ENCODE measurements at places on chromosomes 16 and 17.

GRCh38 chr17:79749156-79749815 is 18.5 kb downstream of the ENPP7 start:
- no peak for DNase-seq

DNA sequence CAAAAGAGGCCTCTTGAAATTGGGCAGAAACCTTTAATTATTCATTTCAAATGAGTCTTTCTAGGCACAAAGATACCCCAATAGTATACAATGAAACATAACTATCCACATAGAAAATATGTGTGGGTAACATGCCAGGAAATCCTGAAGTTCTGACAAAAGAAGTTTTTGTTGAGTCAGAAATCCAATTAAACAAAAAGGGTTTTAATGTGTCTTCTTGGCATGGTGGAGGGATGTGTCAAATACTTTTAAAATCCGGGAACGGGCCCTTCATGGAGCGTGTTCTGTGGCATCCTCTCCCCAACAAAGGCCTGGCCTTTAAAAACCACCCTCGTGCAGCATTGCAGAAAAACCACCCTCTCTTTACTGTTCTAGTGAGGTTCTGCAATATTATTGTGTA is 14.2 kb downstream of the CDRT4 start:
- no peak for DNase-seq

- DNase-seq: no peak
Observed at GRCh38 chr17:72479113-72479512, 358.3 kb downstream of the SOX9 start.

DNA sequence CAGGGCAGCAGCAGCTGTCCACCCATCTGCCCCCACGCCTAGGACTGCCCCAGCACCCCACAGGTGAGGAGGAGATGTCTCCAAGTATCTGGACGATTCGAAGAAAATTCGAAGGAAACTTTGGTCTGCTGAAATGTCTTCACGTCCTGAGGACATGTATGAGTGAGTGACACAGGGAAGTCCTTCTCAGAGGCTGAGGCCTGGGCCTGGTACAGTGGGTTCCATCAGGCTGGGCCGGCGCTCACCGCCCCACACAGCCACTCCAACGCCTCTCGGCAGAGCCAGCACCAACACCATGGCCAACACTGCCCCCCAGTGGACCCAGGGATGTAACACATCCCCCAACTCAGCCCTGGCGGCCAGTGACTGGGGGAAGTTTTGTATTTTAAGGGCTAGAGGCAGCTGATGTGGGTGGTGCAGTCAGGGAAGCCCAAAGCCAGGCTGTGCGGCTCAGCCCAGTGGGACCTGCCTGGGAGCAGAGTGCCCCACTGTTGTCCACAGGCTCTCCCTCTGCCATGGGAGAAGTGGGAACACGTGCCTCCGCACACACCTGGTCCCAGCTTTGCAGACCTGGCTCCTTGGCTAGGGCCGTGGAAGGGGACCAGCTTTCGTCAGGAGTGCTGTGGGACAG is 55.8 kb upstream of the FASN start:
- peak; percentile 89 for DNase-seq

DNA sequence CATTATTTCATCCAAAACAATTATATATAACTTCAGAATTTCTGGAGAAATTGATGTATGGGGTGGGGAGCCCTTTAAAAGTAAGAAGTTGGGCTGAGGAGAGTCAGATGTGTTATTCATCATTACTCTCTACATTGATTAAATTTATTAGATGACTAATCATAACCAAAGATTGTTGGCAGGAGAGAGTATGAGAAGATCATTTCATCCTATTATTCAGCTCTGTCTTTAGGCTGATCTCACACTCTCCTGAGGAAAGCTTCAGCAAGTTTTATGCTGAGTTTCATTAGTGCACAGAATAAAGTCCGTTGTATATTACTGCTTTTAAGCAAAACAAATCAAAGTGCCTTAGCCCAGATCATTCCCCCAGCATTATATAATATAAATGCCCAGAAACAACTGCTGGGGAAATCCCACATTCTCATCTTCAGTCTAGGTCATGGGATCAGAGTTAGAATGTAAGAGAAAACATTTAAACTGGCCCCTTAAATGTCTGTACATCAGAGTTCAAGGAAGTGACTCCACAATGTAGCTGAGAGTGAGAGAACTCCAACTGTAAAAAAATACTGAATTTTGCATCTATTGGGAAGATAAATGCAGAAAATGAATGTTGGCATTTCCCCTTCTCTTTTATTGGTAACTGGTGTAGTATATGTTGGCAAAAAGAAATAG is 130.1 kb upstream of the HLF start:
- no peak for DNase-seq

DNA sequence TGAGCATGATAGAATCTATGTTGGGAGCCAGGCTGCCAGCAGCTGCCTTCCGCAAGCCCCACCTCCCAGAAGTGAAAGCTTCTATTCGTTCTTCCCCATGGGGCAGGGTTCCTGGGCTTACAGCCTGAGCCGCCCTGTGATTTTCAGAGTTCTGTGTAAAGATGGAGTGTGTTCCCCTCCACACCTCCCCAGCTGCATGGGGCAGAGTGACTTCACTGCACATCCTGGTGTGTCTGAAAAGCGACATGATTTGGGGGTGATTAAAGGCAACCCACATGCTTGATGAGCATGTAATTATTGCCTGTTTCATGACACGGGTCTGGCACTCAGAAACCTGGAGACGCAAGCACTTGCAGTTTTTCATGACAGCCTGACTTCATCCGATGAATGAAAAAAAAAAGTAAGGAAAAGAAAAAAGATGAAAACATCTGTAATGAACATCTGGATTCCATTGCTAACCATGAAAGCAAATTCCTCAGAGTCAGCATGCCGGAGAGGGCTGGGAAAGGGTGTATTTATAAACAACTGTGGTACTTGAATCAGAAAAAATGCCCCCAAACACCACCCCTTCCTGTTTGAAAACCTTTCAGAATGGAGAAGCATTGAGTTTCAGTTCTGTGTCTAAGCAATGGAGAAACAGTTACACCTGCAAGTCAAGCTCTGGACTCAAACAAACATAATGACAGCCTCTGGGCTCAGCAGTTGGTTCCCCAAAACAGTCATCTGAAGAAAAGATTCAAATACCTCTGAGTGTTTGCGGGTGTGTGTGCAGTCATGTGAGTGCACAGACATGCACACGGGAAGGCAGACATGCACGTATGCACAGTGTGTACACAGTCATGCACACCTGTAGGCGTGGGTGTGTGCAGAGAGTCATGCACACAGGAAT is 266.0 kb downstream of the ENGASE start:
- no peak for DNase-seq

- DNase-seq: no peak
Observed at GRCh38 chr17:55275894-55276804, 11.4 kb downstream of the HLF start.

GRCh38 chr17:66614469-66614868 is 220.4 kb upstream of the CACNG5 start:
- DNase-seq: no peak

DNA sequence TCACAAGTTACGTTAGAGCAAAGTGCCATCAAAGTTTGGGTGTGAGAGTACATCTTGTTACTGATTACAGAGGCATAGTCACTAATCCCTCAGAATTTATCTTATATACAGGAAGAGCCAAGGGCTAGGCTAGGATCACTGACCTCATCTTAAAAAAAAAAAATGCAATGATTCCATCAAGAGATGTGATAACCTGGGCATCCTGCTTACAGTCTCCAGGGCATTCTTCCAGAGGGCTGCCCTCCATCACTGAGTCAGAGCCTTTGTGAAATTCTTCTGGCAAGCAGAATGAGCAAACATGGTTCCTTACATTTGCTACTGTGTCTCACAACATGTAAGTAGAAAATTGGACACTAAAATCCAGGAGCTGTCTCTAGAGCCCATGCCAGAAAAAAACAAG is 410.6 kb downstream of the ZFHX3 start:
- no peak for DNase-seq

- no peak for DNase-seq
Observed at GRCh38 chr16:25679511-25679910, 12.2 kb upstream of the HS3ST4 start.

DNA sequence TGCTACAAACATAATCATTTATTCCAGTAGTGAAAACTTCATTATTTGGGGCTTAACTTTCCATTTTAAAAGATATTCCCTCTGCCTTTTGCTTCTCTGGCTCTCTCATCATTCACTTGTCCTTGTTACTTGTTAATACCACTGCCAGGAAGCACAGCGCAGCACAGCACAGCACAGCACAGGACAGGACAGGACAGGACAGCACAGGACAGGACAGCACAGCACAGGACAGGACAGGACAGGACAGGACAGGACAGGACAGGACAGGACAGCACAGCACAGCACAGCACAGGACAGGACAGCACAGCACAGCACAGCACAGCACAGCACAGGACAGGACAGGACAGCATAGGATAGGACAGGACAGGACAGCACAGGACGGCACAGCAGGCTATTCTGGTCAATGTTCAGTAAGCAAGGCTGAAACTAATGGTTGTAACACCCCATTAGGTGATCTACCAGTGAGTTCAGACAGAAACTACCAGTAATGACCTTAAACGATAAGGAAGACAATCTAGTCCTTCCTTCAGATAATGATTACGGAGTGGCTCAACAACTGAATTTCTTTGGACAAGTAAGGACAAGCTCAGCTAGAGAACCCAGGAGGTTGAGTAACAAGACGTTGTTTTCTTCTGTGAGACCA is 31.9 kb downstream of the COG1 start:
- DNase-seq: no peak

DNA sequence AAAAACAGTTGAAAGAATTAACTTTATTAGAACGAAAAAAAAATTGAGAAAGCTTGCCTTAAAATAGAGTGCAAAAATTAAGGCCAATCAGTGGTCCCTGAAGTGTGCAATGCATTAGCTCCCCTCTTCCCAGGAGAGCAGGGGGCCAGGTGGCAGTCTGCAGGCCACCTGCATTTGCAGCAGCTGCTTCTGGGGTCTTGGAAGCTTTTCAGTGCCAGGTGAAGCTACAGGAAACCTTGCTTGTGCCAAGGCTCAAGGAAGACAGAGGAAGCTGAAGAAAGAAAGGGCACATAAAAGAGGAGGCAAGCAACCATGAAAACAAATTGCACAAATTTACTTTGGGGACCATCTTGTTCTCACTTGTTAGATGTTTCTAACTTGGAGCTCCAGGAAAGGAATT is 50.5 kb upstream of the MTMR4 start:
- DNase-seq: no peak

DNA sequence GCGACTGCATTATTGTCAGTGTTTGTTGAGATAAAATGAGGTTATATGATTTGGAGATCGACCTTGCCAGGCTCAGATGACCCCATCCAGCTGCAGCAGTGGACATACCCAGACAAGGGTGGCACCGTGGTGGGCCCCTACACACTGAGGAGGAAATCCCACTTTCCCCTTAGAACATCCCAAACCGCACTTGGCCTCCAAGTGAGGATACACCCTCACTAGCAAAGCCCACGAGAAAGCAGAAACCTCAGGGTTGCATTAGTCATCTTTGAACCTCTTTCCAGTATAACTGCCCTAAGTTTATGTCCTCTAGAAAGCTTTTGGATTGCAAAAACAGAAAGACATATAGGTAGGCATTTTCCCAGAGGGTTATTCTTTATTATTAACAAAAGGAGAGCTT is 101.5 kb downstream of the CLEC16A start:
- no peak for DNase-seq

DNA sequence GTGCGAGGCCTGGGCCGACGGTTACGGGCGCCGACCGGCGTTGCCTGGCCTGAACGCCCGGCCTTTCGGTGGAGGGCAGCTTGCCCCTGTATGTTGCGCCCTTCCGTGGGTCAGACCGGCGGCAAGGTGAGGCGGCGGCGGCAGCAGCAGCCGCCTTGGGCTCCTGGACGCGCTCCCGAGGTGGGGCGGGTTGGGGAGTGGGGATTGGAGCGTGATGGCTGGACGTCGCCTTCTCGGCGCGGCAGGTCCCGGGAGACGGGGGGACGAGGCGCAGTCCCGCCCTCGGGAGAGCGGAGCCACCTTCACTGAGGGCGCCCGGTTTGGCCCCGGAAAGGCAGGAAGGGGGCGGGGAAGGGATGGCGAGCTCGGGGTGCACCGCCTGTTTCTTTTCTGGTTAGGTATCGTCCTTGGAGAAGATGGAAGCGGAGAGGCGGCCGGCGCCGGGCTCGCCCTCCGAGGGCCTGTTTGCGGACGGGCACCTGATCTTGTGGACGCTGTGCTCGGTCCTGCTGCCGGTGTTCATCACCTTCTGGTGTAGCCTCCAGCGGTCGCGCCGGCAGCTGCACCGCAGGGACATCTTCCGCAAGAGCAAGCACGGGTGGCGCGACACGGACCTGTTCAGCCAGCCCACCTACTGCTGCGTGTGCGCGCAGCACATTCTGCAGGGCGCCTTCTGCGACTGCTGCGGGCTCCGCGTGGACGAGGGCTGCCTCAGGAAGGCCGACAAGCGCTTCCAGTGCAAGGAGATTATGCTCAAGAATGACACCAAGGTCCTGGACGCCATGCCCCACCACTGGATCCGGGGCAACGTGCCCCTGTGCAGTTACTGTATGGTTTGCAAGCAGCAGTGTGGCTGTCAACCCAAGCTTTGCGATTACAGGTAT is 671 bp downstream of the DGKE start:
- peak; percentile 80 for DNase-seq

DNA sequence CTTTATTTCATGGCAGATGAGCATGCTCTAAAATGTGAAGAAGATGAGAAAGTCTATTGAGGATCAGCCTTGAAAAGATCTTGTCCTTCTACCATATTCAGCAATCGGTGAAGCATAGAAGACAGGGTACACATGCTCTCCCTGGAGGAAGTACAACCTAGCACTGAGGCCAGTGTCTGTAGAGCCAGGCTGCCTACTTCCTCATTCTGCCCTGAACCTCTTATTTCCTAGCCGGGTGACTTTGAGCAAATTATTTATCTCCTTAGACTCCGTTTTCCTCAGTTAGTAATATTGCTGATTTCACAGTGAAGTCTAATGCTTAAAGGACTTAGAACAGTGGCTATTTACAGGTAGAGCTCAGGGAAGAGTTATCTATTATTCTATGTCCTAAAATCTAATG is 58.4 kb downstream of the TMEM100 start:
- DNase-seq: no peak

DNA sequence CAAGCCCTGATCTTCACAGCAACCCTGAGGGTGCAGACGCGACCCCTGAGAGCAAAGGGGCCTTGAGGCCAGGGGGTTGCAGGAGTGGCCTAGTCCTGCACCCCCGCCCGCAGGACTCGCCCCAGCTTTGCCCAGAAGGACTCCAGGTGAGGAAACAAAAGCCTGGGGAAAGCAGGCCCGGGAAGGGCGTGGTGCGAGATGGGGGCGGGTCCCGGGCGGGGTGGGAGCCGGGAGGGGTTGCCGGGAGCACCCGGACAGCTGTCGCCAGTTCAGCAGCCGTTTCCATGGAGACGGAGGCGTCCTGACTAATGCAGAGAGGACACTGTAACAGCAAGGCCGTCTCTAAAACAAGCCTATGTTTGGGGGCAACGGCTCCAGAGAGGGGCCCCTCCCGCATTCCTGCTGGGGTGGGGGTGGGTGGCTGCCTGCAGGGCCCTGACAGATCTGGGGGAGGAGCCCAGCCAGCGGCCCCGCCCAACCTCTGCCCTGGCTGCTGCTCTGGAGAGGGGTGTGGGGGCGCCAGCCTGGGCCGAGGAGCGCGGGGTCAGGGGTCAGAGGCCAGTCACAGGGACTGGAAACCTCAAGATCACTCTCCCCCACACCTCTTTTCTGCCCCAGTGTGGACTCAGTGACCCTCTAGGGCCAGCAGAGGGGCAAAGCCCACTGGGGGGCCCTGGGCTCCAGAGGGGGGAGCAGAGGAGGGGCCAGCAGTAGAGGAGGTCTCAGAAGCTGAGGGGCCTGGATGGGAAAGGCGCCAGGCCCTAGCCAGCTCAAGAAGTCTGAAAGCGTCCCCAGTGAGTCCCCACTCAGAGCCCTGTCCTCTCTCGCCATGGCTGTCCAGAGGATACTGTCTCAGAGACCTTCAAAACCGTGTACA is 3.1 kb upstream of the TPPP3 start:
- no peak for DNase-seq

GRCh38 chr16:50025537-50025931 is 509 bp downstream of the CNEP1R1 start:
- peak; percentile 30 for DNase-seq

Measured in CD4-positive, alpha-beta T cell treated with Interleukin-17A for 4 hours (primary cell).